ENCODE measurements at places on chromosomes 11 and 22. TPM values are rescaled to one million over a fixed set of nuclear protein-coding genes. Genes with fewer than 3 reads are reported as not detected.

FAM83F gene
- total RNA-seq, result 0.41 TPM

DNA sequence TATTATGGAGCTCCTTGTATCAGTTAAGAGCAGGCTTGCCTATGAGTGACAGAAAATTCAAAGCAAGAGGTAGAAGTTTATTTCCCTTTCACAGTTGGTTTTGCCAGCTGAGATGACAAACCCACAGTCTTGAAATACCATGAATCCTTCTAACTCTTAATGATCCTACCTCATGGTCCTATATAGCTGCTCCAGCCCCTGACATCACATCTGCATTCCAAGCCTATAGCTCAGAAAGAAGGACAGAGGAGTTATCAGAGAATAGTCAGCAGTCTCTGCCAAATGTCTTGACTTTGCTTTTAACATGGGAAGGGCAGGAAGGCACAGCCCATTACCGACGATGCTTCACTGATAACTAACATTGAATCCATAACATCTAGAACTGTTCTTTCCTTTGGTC, 76.2 kb downstream of the APIP start:
- DNase-seq, result no peak

DNA sequence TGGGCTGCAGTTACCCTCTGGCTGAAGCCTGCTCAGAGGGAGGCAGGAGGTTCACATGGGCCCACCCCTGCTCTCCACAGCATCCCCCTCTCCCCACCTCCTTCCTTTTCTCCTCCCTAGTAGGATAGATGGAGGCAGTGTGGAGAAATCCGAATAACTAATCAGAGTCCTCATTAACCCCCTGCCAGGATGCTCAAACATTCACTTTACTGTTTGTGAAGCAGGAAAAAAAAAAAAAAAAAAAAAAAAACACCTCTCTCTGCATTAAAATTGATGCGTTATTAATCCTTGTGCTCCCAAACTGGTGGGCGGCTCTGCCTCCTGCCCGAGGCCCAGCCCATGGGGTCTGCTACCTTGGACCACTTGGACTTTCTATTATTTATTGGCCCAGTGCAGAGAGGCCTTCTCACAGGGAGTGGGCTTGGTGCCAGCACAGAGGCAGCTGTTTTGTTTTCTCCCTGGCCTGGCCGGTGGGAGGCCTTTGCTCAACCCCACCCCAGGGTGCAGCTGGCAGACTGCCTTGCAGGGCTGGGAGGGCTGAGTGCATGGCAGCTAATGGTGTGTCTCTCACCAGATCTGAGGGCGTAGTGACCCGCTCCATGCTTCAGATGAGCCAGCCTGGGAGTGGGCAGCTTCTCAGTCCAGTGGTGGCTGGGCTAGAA, 150.7 kb downstream of the PKNOX2 start:
- DNase-seq, result no peak

DNA sequence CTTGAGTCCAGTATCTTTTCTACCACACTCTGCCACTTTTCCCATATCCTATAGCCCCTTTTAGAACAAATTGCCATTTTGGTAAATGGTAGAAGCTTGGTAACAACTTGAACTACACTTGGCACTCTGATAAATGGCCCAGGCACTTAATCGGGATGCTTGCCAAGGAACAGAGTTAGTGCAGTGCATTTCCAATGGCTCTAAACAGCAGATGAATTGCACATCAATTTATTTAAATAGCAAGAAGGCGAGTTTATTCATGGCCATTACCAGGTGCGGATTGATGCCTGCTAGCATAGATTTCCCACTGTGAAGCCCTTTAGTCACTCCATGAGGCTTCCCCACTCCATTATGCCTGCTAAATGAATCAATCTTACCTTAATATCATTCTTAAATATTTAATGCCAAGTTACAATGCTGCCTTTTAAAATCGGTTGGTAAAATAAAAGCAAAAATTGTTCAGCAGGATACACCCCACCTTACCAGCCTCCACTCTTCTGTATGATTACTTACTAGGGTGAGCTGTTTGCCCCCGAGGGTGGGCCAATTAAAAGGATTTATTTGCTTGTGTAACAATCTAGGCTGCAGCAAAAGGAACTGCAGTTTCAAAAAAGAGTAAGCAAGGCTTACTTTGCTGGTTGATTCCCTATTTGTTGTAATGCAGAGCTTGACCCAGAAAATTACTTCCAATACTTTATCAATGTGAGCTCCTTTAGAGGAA, 136.0 kb upstream of the ARHGAP42 start:
- DNase-seq, result no peak

APOL5 gene
- not detected for total RNA-seq

RGL4 gene
- 19.9 TPM for total RNA-seq
